Nucleus accumbens (tissue), 56 donors: ENCODE measurements at places on chromosomes 2 and 18.

DNA sequence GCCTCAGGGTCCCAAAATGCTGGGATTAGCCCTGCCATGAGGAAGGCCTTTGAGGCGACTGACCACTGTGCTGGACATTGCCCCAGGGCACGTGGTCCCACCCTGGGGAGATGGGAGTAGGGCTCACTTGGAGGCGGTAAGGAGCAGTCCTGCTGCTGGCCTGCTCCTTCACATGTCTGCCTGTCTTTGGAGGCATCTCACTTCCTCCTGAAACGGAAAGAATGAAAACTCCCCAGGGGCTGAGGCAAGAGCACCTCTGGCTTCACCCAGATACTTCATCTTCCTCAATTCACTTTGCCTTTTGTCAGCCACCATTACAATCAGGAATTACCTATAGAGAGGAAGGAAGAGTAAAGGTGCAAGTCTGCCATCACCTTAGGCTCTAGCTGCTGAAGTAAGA is 59.9 kb upstream of the GATA6 start:
- DNase-seq = no peak

DNA sequence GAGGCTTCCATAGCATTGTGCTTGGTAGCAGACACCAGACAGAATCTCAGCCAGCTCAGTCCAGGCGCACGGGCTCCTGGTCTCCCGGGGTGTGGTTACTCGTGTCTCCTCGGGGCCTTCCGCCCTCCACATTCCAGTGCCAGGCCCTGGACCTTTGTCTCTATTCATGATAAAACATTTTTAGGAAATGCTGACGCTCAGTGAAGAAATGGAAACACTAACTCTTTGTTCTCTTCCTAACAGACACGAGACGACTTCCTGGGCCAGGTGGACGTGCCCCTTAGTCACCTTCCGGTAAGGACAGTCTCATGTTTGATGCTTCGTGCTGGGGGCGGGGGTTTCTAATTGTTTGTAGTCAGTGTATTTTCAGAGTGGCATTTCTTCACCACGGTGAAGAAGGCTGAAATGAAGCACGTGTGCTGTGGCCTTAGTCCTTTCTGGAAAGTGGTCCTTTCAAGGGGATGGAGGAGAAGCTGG is 271.8 kb downstream of the NEDD4L start:
- DNase-seq = no peak

- no peak for DNase-seq
These were observed 98.0 kb upstream of the SLC14A2 start for GRCh38 chr18:45517181-45517741.

- no peak for DNase-seq
These were observed 48.8 kb downstream of the STK39 start for GRCh38 chr2:168198476-168199207.

DNA sequence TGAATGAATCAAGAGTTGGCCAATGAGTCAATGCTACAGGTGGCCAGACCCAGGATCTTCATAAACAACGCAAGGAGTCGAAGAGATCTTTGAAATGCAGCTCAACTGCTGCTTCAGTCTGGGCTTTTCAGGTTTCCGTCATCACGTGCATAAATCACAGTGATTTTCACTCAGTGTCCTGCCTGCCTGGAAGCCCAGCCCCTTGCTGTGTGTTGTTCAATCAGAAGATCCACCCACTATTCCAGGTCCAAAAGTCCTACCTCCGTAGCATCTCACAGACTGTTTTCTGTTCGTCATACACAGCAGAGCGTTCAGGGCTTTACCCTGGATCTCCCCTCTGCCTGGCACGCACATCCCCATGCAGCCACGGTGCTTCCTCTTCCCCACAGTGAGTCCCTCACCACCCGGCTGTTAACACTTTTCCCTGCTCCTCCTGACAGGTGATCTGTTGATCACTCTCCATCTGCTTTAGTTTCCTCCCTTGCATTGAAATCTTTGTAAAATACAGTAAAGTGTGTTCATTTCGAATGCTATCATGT is 216.3 kb downstream of the MYT1L start:
- DNase-seq = no peak

DNA sequence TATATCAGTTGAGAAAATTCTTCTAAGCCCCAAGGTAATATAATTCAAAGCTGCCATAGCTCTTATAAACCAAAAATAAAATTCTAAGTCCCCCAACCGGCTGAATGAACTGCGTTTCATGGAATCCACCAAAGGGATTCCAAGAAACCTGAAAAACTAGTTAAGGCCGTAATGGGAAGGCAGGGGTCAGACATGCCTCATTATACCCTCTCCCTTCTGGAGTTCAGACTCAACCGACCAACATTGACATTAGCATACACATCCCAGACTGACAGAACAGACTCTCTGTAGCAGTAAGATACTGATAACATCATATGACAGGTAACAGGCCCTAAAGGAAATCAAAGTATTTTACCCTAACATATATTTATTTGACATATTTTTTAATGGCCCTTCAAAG is 31.4 kb upstream of the PHLPP1 start:
- no peak for DNase-seq

GRCh38 chr2:240430595-240430994 is 4.9 kb upstream of the GPC1 start:
- no peak for DNase-seq

GRCh38 chr2:223008956-223009355 is 43.0 kb upstream of the KCNE4 start:
- DNase-seq = no peak

DNA sequence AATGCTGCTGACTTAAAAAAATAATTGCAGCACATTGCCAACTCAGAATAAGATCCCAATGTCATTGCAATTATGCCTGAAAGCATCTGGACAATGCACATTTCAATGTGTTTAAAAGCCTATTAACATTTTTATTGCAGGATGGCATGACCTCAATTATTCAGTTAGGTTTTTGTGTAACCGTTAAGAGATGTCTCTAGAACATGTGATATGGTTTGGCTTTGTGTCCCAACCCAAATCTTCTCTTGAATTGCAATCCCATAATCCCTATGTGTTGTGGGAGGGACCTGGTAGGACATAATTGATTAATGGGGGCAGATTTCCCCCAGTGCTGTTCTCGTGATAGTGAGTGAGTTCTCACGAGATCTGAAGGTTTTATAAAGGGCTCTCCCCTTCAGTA is 43.2 kb upstream of the ZC3H15 start:
- DNase-seq = no peak

DNA sequence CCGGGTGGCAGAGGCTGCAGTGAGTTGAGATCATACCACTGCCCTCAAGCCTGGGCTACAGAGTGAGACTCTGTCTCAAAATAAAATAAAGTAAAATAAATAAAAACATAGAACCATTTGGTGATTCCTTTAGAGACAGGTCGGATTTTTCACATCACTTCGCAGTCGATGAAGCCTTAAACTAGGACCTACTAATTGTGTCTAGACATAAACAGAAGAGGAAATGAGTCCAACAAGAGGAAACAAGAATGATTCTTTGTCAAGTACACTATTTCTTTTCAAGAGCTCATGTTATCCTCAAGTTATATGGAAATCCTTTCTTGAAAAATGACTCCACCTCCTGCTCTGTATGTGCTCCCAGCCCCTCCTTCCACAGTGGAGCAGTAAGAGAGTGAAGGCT is 758.9 kb downstream of the DPP10 start:
- no peak for DNase-seq

- DNase-seq = no peak
These were observed 10.0 kb upstream of the THADA start for GRCh38 chr2:43605851-43606250.

- DNase-seq = no peak
These were observed 15.6 kb upstream of the PPP1CB start for GRCh38 chr2:28736034-28736433.

DNA sequence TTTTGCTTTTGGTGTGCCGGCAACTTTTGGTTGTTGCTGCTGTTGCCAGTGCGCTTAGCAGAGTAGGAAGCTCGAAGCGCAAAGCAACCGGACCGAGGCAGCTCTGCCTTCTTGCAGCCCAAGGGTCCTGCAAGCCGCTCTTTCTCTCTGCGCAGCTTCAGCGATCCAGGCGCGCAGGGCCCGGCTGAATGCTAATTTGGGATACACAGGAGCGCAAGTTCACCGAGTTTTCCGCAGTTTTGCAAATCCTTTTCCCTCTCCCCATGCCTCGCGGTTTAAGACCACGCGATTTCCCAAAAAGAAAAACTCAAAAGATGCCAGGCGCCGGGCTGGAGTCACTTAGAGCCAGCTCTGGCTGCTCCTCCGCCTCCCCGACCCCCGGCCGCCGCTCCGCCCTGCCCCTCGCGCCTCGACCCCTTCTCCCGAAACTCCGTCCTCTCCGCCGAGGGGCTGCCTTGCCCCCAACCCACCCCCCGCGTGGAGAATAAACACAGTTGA is 13.5 kb upstream of the SIX3 start:
- DNase-seq = no peak

DNA sequence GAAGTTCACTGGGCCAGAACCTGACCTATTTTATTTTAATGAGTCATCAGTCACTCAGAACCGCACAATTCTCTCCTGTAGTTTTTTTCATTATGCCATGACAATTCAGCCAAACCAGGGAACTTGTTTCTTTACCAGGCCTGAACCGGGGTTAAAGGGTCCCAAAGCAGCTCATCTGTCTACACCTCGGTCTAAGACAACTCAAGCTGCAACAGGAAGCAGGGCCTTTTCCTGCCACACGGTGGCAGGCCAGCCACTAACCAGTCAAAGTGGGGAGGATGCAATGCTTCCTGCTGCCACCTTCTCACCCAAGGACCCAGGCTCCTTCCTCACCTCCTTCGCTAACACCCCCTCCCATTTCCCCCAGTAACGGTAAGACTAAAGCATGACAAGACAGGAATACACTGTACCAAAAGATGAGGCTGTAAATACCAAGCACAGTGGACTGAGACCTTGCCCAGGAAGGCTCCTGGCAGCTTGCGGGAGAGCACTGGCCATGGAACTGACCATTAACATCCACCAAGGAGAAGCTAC is 56.7 kb upstream of the ACKR3 start:
- peak; percentile 15 for DNase-seq

GRCh38 chr2:70789304-70790135 is 923 bp downstream of the FIGLA start:
- DNase-seq = no peak

GRCh38 chr2:174054926-174055325 is 89.8 kb upstream of the SP3 start:
- DNase-seq = no peak

- no peak for DNase-seq
These were observed 826.4 kb downstream of the SOCS6 start for GRCh38 chr18:71115261-71115660.

GRCh38 chr18:70029163-70029562 is 81.5 kb upstream of the CD226 start:
- DNase-seq = no peak

DNA sequence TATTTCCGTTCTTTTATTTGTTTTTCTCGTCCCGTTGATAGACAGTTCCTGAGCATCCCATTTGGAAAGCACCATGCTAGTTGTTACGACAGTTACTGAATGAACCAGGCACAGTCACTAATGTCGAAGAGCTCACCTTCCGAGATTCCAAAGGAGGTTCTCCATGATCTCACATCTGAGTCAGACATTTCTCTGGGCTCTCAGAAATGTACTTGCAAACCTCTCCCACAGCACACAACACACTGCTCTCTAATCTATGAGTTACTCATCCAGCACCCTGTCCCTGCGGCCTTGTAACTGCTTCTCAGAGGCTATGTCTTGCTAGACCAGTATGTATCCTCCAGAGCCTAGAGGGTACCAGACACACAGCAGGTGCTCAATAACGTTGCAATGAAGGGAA is 174.7 kb downstream of the DNER start:
- DNase-seq = no peak

- DNase-seq = peak; percentile 51
These were observed 3.1 kb downstream of the PAIP2B start for GRCh38 chr2:71223767-71224333.

- no peak for DNase-seq
These were observed 60.9 kb upstream of the KLHL29 start for GRCh38 chr2:23323917-23324680.

DNA sequence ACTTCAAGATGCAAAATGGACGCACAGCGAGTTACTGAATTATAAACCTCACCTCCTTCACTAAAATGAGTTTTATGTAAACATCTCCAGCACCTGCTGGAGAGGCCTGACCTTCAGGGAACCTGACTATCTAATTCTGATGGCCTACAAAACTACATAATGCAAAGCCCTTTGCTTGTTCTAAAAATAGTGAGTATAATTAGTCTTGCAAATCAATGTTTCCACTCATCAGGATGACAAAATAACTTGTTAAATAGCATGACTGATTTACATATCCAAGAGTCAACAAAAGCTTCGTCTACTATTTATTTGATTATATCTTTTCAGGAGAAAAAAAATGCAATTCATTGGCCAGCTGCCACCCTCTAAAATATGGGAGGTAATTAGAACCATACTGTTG is 326.3 kb upstream of the MC4R start:
- no peak for DNase-seq

- DNase-seq = peak; percentile 83
These were observed 42.1 kb upstream of the TRIM43B start for GRCh38 chr2:95526360-95527341.

DNA sequence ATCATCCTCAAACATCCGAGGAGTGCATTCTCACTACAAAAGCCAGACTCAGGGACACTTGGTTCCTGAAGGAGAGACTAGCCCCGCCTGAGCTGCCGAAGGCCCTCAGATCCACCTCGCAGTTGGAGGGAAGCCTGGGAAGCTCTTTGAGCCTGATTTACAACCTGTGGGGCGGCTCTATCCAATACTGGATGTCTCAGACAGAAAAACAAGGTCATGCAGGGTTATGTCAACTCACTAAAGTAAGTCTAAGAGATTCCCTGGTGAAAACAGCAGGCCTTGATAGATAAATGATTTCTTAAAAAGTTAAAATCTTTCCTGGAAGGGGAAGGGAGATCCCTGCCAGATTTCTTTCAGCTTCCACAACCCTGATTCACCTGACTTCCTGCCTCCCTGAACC is 284.3 kb downstream of the CYP26B1 start:
- DNase-seq = no peak

- no peak for DNase-seq
These were observed 73.4 kb downstream of the TWIST2 start for GRCh38 chr2:238921259-238921658.

DNA sequence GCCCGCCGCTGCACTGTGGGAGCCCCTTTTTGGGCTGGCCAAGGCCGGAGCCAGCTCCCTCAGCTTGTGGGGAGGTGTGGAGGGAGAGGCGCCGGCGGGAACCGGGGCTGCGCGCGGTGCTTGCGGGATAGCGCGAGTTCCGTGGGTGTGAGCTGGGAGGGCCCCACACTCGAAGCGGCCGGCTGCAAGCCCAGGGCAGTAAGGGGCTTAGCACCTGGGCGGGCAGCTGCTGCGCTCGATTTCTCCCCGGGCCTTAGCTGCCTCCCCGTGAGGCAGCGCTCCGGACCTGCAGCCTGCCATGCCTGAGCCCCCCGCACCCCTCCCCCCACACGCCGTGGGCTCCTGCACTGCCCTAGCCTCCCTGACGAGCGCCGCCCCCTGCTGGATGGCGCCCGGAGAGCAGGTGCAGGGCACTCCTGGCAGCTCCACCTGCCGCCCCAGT is 124.4 kb downstream of the CCDC178 start:
- no peak for DNase-seq

DNA sequence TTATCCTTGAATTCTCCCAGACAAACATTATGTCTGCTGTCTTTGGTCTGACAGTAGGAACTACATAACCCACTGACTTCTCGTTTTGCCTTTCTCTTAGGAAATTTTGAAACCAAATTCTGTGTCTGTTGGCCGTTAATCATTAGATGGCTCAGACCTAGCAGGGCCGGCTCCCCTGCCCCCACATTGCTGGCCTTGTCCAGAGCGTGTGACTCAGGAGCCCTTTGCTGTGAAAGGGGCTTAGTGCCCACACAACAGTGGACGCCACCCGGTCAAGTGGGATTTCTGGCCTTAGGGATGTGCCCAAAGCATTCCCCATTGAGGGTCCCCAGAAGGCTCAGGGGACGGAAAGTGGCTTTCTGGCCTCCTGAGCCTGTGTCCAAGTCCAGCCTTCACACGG is 137.5 kb downstream of the CTIF start:
- no peak for DNase-seq
